ENCODE measurements at places on chromosomes 11 and 22.

DNA sequence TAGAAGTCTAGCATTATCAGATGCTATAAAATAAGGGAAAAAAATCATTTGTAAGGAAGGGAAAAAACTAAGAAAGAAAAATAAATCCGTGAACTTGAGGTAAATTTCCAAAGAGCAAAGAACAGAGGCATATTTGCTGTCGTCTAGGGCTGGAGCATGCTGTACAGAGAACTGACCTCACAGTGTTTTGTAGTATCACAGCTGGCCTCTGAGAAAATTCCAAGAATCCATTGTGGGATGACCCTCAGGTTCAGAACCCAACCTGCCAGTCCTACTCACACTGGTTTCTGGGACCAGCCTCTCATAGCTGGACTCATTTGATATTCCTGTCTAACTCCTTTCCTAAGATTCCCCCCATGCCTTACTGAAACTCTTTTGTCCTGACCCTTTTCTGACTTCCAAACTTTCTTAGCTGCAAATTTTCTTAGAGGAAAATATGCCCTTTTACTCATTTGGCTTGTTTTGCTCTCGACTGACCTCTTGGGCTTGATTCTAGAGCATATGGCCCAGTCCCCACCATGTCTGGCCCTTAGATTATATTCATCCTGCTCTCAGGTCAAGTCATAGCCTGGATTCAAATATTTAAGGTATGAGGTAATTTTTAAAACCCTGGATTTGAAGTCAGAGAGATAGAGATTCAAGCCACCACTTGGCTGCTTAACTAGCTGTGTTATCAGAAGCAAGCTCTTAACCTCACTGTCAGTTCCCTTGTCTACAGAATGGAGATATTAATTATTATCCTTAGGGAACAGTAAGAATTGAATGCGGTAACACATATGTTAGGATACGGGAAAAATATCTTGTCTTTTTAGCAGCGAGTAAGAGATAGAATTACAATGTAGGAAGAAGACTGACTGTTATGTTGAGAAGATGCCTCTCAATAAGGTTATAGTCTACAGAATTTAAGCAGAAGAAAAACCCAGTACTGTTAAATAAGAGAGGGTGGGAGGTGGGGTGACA is 89.7 kb upstream of the KCNA4 start:
- no peak for DNase-seq

DNA sequence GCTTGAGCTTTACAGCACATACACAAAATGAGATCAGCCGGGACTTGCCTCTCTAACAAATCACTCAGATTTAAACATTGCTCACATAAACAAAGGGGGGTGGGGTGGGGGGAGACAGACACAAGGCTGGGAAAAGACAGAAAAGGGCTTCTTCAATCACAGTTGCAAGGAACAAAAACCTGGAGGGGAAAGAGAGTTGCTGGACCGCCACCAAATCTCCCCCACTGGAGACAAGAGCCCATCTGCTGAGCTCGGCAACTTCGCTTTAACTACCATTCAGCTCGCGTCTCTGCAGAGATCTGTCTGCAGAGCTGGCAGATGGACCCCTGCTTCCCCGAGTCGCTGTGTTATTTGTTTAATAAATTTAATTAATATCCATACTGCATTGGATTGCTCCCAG is 165.0 kb downstream of the RCN1 start:
- no peak for DNase-seq

DNA sequence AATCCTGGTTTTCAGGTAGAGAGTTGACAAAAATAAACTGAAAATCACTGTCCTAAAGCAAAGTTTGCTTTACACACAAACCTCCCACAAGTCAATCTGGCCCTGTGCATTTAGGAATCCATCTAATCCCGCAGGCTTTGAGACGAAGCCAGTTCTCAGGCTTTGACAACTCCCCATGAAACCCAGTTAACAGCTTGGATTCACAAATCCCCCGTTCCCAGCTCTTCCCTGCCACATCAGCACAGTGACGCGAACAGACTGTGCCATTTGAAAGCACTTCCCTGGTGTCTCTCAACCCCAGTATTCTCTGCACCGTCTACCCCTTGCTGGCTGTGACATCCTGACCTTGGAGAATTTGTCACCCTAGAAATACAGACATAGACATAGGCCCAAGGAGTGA is 117.8 kb downstream of the OPCML start:
- no peak for DNase-seq

- no peak for DNase-seq
Measured at GRCh38 chr11:61974766-61975631, 7.6 kb upstream of the FTH1 start.

DNA sequence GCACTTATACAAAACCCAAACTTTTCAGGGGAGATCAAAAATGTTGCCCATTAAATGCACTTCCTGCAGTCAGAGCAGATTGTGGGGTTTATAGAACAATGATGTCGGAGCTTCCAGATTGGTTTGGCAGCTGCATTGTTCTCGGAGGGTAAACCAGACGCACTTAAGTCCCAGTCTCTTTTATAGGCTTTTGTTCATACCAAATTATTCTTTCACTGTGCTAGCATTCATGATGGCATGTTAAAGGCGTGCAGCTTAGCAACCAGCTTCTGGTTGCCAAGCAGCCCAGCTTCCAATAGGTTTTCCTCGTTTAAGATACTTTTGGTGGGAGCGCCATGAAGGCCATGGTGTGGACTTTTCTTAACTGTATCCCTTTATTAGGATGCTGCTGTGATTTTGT is 40.9 kb downstream of the ZC3H12C start:
- DNase-seq, result no peak

DNA sequence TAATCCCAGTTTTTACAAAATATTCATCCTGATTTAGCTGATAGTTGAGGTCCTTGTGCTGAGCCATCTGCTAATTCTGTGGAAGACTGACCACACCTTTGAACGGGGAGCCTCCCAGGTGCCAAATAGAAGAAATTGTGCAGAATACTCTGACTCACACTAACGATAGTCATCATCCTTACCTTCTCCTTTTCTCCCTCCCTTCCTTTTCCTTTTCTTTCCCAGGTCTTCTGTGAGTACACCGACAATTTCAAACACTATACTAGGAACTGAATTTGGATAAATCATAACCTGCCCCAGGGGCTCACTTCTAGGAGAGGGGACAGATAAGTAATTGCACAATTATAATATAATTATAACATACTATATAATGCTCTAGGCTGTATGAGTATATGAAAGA is 73.1 kb upstream of the CTSC start:
- DNase-seq, result no peak

- no peak for DNase-seq
Measured at GRCh38 chr11:28569106-28569505, 460.9 kb downstream of the METTL15 start.

- no peak for DNase-seq
Measured at GRCh38 chr11:108216988-108217387, 5.5 kb downstream of the NPAT start.

GRCh38 chr11:33825854-33826560 is 51.7 kb upstream of the FBXO3 start:
- DNase-seq, result no peak

DNA sequence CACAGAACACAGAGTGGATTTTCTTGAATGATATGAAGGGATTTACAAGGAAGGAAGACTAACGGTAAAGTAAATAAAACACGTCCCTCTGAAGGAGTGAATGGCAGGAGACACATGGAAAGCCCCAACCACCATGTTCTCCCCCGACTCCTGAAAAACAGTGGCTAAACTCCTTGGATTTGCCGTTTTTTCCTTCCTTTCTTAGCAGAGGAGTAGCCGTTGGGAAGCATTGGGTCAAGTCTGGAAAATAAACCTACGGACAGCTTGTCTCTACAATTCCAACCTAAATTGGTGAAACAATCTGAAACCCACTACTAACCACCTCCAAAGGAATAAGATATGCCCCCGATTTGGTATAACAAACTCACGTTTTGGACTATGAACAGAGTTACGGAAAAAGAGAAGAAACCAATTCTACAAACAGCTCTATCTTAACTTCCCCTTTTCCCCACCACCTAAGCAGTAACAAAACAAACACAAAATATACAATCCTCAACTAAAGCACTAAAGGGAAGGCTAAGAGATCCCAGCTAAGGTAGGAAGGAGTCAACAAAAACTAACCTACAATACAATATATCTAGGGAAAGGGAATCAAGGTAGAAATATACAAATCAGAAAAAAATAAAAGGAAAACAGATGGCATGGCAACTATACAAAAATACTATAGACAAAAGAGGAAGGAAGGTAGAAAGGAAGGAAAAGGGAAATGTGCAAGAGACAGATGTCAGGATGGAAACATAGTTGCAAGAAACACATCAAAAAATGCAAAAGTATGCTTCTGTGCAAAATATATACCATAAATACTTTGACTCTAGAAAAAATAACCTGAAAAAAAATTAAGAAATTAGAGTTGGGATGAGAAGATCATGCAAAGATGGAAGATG is 43.8 kb upstream of the LYVE1 start:
- no peak for DNase-seq

- no peak for DNase-seq
Measured at GRCh38 chr22:48838376-48838775, 989.3 kb downstream of the BRD1 start.

- DNase-seq, result no peak
Measured at GRCh38 chr22:42050641-42051180, 19.9 kb downstream of the NAGA start.

- no peak for DNase-seq
Measured at GRCh38 chr11:31844351-31844750, 33.2 kb upstream of the PAX6 start.

GRCh38 chr11:76076749-76077148 is 129.6 kb downstream of the WNT11 start:
- DNase-seq, result no peak

GRCh38 chr11:78748918-78749690 is 174.4 kb upstream of the NARS2 start:
- no peak for DNase-seq

GRCh38 chr11:74460481-74461154 is 6.7 kb downstream of the KCNE3 start:
- no peak for DNase-seq

GRCh38 chr11:64267207-64267945 is 16.0 kb downstream of the PLCB3 start:
- no peak for DNase-seq

DNA sequence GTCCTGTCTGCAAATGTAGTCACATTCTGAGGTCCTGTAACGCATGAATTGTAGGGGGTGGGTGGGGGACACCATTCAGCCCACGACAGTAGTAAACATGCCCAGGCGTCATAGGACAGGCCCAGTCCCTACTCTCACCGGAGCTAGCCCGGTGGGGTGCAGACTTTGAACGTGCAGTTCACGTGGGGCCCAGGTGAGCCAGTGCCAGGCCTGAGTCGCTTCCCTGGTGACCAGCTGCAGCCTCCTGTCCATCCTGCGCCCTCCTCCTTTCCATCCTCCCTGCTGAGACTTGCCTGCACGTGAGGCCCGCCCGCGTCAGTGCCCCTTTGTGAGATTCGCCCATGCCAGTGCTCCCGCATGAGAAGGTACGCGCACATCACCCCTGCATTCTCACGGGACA is 116.8 kb downstream of the WNT7B start:
- DNase-seq, result no peak

DNA sequence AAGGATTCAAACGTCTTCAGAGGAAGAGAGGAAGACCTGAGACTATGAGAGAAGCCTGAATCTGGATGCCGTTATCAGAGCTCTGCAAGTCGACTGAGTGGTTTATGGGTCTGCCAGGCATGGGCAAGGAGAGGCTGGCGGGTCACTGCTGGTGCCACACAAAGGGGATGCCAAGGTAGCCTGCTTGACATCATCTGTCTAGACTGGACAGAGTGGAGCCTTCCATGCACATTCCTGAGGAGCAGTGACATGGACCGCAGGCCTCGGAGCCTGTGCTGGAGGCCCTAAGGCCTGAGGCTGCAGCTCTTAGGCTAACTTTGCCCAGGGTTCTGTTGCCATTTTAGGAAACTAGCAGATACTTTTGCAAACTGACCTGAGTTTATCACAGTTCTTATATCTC is 127.4 kb downstream of the WT1 start:
- no peak for DNase-seq

DNA sequence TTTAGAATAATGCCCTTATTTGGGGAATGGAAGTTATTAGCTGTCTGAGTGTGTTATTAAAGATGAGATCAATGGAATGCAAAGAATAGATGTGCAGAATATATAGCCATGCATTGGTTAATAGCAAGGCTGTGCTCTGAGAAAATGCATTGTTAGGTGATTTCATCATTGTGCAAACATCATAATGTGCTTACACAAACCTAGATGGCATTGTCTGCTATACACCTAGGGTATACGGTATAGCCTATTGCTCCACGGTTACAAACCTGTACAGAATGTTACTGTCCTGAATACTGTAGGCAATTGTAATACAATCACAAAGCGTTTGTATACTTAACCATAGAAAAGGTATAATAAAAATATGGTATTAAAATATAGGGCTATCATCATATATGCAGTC is 25.5 kb downstream of the SLC5A12 start:
- DNase-seq, result no peak

- DNase-seq, result no peak
Measured at GRCh38 chr11:130980071-130980862, 64.0 kb upstream of the SNX19 start.

DNA sequence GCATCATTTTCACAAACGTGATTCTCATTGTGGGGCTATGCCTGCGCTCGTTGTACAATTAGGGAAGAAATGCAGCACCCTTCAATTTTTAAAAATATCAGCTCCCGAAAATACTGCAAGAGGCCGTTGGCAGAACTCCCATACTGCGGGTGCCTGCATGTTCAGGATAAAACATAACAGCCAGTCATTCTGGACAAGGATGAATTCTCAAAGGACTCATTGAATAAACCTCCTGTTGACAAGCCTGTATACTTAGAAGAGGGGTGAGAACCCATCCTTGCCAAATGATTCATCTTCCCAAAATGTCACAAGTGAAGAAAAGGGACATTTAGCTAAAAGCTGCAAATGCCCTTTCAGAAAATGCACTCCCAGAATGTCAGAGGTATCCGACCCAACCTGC is 141.9 kb downstream of the CSNK2A3 start:
- DNase-seq, result no peak

Data from activated CD8-positive, alpha-beta memory T cell treated with anti-CD3 and anti-CD28 coated beads for 4 hours (primary cell).